ENCODE measurements at places on chromosomes 16 and 17.

DNA sequence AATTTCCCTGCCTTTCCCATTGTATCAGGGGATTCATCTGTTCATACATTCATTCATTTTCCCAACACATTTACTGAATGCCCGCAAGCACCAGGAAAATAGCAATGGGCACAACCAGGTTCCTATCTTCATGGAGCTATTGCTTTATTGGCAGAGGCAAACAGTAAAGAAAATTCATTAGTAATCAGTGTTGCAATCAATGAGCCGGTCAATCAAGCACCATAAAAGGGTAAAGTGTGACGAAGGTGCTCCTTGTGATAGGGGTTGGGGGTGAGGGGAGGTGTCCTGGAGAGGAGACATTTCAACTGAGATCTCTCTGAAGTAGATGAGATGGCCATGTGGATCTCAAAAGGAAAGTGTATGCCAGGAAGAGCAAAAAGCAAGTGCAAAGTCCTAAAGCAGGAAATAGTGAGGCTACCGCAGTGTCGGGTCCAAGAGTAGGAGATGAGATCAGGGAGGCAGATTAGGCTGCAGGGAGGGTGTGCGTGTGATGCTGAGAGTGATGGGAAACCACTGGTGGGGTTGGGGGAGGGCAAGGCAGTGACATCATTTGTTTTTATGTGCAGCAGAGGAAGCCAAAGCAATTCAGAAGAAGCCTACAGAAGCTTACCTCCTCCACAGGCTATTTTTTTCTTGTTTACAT, 28.4 kb downstream of the CDH13 start:
- DNase-seq, result no peak

- no peak for DNase-seq
These were observed 62.9 kb upstream of the MGAT5B start for GRCh38 chr17:76805319-76805718.

- no peak for DNase-seq
These were observed 33.4 kb upstream of the TBX2 start for GRCh38 chr17:61366076-61366714.

GRCh38 chr17:16435925-16436886, 20.8 kb downstream of the TRPV2 start:
- DNase-seq, result no peak

GRCh38 chr16:14576069-14576468, 54.0 kb downstream of the PARN start:
- DNase-seq, result no peak

DNA sequence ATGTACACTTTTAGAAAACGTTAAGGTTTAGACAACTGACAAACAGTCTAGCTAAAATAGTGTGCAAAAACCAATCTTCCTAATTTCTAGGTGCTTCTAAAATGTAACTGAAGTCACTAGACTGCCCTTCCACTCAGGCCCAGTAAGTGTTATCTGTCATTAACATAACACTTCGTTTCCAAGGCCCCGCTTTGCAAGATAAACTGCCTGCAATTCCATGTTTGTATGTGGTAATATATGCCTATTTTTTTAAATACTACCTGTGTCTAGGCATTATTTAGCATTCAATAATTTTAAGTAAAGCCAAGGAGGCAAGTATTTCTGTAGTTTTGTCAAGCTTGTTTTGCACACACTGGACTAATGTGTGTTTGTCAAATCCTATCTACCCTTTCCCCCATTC, 3.2 kb downstream of the USP32 start:
- no peak for DNase-seq

DNA sequence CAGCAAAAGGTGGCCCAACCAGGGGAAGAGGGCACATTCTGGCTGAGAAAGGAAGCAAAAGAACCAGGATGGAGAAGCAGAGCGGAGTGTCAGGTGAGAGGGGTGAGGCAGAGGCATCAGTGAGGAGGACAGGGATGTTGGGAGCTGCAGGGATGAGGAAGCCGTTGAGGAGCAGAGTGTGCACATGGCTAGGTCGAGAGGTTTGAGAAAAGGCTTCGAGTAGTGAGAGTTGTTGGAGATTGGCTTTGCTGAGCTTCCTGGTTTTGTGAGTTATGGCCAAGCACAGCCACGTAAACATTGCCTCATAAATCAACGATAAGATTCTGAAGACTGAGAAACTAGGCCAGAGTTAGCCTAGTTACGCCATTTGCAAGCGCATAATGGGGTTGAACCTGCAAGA, 26.9 kb downstream of the DNAH2 start:
- no peak for DNase-seq

DNA sequence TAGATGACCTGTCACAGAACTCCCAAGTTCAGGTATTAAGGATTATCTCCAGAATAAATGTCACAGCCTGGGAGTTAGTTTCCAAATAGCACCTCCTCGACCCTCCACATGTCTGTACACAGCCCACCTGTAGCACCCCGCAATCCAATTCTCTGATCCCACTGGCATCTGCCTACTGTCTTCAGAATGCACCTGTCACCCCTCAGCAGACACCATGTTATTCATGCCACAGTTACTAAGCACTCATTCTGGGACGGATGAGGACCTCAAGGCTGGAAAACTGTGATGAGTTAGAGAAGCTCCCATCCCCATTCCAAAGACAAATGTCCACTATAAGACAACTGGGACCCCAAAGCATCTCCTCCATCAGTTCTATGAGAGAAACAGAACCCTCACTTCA, 7.8 kb downstream of the EMP2 start:
- no peak for DNase-seq

DNA sequence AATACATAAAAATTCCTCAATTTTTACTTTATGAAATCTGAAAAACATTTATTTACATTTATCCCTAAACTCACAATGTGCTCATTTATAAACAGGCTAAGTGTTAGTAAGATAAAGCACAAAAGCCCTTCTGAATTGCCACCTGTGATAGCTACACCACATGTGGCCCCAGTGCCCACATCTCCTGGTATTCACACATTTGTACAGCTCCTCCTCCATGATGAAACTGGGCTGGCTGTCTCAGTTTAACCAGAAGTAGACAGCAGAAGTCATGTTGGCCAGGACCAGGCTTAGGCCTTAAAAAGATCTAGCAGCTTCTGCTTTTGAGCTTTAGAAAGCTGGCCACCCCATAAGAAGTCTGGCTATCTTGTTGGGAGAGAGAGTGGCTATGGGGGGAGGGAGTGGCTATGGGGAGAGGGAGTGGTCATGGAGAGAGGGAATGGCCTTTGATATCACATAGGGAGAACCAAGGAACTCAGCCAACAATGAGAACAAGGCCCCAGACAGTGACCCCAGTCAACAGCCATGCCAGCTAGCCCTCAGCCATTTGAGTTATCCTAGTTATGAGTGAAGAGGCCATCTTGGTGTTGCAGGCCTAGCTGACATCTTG, 47.4 kb downstream of the CEP95 start:
- no peak for DNase-seq

- no peak for DNase-seq
These were observed 2.6 kb downstream of the GPS2 start for GRCh38 chr17:7312432-7313087.

- DNase-seq, result no peak
These were observed 51.7 kb downstream of the RPH3AL start for GRCh38 chr17:300881-301280.

DNA sequence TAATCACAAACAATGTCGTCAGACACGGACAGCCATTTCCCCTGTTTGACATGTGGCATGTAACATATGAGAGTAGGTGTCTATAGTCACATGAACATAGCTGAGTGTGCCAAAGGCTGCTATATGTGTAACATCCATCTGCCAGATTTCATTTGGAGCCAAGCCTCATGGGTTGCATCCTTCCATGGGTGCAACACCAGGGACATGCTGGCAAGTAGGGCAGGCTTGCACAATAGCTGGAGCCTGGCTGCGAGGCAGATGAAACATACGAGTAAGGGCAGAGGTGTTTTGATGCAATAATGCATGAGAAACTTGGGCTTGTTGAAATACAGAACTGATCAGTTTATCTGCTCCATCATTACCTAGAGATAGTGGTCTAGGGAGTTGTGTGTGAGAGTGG, 9.0 kb upstream of the ZNF689 start:
- no peak for DNase-seq

GRCh38 chr16:72481419-72481818, 309.5 kb upstream of the PMFBP1 start:
- no peak for DNase-seq

- DNase-seq, result no peak
These were observed 52.3 kb downstream of the TOX3 start for GRCh38 chr16:52494621-52495020.

- no peak for DNase-seq
These were observed 15.4 kb upstream of the HELZ start for GRCh38 chr17:67260170-67260987.

DNA sequence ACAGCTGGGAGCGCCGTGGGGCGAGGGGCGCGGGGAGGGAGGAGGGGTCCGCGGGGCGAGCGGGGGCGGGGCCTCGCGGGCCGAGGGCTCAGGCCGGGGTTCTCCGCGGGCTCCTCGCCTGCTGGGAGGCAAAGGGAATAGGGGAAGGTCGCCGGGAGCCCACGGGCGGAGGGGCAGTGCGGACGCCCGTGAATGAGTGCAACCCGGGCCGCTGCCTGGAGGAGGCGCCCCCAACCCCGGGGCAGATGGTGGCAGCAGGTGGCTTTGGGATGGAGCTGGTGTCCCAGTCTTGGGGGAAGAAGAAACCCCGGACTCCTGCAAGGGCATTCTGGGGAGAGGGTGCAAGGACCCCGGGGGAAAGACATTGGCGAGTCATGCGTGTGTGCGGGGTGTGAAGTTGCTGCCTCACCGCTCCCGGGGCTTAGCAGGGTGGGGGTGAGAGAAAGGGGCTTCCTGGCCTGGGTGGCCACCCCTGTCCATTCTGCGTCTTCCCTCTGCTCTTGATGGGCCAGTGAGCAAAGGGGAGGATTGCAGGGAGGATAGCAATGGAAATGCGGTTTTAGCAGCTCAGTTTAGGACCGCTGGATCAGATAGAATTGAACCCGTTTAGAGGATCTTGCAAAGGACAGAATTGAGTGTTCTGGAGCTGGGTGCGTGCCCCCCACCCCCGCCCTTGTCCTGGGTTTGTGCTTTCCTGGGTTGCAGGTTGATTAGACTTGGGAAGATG, 526 bp downstream of the KIAA0513 start:
- DNase-seq, result no peak

DNA sequence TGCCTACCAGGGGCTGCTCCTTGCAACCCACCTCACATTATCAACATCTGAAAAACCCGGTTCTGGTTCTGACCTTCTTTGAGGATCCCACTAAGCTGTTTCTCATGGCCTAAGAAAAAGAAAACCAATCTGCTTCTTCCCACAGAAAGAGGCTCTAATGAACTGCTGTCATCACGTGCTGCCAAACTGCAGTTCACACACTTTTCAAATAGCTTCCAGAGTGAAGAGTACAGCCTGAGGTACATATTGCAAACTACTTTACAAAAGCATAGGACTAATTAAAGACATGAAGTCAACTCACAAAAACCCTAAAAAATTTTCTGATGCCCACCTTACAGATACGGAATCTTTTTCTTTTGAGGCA, 36.7 kb downstream of the SMG6 start:
- no peak for DNase-seq

GRCh38 chr17:40945414-40945813, 8.0 kb upstream of the KRT23 start:
- no peak for DNase-seq

DNA sequence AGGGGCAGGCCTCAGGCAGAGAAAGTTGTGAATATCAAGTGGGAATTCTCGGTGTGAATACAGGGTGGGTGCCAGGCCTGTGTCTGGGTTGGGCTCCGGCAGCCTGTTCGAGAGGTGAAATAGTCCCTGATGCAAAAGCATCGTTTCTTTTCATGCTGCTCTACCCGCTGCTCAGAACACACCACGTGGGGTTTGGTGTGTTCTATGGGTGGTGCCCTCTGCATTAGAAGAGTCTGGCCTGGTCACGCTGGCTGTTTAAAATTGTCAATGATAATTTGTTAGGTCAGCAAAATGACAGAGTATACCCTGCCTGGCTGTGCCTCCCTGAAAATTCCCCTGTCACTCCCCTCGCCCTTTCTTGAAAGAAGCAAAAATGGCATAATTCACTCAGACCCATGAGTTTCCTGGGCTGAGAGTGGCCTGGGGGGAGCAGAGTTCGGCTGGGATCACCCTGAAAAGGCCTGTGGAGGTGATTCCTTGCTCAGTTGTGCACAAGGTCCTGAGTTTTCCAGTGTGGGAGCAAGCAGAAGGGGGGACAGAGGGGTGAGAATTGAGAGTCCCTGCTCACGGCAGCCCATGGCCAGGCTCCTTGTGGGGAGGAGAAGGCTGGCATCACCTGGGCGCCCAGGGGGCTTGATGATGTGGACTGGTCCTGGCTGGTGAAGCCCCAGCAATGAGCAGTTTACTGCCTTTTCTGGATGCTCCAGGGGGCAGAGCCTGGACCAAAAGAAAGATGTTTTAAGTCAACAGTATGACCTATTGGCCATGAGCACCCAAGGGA, 3.2 kb downstream of the CACNG5 start:
- DNase-seq, result no peak

DNA sequence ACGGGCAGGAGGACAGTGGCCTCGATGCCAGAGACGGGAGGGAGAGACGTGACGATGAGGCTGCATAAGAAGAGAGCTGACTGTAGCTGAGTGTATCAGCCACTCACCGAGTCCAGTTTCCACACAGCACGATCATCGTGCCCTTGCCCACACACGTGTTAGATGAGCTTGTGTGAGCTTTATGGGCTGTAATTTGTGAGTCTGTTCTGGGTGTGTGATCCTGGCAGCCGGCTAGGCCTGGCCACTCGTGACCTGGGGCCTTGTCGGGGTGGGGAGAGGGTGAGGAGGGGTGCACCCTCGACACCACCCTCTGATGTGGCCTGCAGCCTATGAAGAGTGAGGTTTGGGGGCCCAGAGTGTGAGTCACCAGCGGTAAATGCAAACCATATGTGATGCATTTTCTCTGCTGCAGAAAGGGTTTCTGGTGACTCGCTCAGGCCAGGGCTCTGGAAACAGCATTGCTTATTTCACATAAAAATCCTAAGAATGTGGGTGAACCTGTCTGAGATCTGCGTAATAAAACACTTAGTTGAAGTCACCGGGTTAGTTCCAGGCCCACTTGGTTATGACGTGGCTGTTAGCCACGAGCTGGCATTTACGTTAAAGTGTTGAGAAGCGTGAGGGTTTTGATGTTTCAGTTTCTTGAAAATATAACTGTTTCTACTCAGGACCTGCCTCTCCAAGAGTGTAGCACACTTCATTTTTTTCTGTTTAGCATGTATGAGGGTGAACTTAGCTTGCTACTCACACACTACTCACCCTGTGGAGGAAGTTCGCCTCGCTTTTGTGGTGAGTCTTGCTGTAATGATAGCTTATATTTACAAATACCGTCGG, 4.2 kb downstream of the METRNL start:
- no peak for DNase-seq

- DNase-seq, result peak; percentile 83
These were observed 11.5 kb upstream of the FOXN1 start for GRCh38 chr17:28494445-28495188.

GRCh38 chr17:56880133-56880532, 33.7 kb downstream of the TRIM25 start:
- DNase-seq, result no peak

GRCh38 chr16:58086381-58087208, 42.6 kb downstream of the CFAP20 start:
- no peak for DNase-seq

GRCh38 chr16:524274-525040, 3.1 kb upstream of the CAPN15 start:
- DNase-seq, result no peak
